Tongue (tissue), 3 donors: ENCODE measurements at places on chromosomes 1 and 21. TPM values are rescaled to one million over a fixed set of nuclear protein-coding genes. Genes with fewer than 3 reads are reported as not detected.
A peak's percentile ranks its signal among the peaks of the same experiment; 100 is the strongest.

OR14A2 gene
- not detected for total RNA-seq

GRCh38 chr1:61825393-61825792, 83.1 kb downstream of the PATJ start:
- peak; percentile 32 for DNase-seq

DNA sequence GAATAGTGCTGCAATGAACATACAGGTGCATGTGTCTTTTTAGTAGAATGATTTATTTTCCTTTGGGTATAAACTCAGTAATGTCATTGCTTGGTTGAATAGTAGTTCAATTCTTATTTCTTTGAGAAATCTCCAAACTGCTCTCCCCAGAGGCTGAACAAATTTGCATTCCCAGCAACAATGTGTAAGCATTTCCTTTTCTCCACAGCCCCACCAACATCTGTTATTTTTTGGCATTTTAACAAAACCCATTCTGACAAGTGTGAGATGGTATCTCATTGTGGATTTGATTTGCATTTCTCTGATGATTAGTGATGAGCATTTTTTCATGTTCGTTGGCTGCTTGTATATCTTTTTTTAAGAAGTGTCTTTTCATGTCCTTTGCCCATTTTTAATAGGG, 21.9 kb upstream of the EEIG2 start:
- DNase-seq, result no peak

GRCh38 chr1:10306435-10306834, 92.4 kb upstream of the PGD start:
- no peak for DNase-seq

SMIM12 gene
- total RNA-seq, result 16.9 TPM

- DNase-seq, result no peak
These were observed 41.1 kb upstream of the IL20 start for GRCh38 chr1:206824331-206824730.

DNA sequence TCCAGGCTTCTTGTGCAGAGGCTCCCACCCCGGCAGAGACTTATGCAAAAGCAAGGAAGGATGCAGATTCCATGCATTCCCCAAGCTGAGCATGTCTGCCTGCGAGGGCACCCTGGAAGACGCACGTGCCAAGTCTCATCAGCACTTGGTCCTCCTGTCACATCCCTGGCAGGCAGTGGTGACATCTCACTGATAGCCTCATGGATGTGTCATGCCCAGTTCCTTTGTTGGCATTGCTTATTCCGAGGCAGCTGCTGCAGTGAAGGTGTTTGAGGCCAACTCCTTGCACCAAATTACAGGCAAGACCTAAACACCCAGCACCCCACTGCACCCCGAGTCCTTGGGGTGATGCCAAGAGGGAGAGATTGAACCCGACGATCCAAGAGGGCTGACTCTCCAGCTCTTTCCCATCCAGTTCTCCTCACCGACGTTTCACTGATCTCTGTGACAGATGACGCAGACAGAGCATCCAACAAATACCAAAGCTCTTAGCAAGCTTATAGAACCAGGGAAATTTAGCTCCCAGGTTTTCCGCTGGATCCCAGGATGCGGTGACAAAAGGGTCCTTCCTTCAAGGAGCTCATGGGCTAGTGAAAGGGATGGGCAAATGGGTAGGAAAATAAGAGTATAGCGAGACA, 611.1 kb downstream of the AJAP1 start:
- DNase-seq, result no peak

- DNase-seq, result peak; percentile 66
These were observed 558 bp downstream of the PAXBP1 start for GRCh38 chr21:32770871-32771523.

URB2 gene
- 11.0 TPM for total RNA-seq
